T-cell (primary cell): ENCODE measurements at places on chromosomes 1 and 21.
A peak's percentile ranks its signal among the peaks of the same experiment; 100 is the strongest.

- no peak for DNase-seq
Observed at GRCh38 chr1:72357411-72357810, 75.1 kb upstream of the NEGR1 start.

DNA sequence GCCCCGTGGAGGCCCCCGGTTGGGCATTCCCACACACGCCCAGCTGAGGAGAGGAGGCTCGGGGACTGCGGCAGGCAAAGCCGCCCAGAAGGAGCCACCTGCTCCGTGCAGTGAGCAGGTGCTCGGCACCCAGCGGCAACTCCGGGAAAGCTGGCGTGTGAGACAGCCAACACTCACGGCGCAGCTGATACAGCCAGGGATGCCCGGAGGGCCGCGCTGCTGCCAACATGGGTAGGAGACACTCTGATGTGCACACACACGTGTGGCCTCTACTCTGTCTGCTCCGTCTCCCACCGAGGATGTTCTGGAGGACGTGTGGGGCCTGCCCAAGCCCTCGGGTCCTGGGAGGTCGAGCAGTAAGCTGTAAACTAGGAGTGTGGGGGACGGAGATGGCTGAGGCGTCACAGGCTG lies 12.9 kb downstream of the MORN1 start:
- no peak for DNase-seq

DNA sequence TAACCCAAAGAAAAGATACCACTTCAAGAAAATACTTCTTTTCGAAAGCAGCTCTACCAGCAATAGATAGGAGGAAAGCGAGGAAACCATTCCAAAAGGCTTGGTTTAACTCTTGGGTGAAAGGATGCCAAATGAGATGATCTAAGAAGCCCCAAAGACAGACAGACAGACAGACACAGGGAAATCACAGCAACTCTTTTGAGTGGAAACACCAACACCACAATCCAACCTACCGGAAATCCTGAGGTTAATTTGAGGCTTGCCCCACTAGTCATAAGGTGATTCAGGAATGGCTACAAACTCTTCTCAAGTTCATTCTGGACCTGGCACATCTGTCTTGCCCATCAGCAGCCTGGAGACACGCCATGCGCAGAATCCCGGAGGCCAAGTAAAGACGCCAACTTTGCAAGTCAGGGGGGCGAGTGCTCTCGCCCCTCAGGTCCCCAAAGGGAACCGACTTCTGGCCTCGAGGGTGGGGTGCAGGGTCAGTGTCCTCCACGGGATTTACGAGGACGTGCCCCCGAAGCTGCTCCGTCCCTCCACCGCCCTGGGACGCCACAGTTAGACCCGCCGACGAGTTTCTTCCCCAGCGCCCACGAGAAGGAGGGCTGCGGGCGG lies 778 bp downstream of the EVI5 start:
- DNase-seq: no peak

GRCh38 chr1:234768171-234768568 lies 158.2 kb upstream of the IRF2BP2 start:
- no peak for DNase-seq

GRCh38 chr1:208190784-208191183 lies 53.4 kb downstream of the PLXNA2 start:
- DNase-seq: no peak

DNA sequence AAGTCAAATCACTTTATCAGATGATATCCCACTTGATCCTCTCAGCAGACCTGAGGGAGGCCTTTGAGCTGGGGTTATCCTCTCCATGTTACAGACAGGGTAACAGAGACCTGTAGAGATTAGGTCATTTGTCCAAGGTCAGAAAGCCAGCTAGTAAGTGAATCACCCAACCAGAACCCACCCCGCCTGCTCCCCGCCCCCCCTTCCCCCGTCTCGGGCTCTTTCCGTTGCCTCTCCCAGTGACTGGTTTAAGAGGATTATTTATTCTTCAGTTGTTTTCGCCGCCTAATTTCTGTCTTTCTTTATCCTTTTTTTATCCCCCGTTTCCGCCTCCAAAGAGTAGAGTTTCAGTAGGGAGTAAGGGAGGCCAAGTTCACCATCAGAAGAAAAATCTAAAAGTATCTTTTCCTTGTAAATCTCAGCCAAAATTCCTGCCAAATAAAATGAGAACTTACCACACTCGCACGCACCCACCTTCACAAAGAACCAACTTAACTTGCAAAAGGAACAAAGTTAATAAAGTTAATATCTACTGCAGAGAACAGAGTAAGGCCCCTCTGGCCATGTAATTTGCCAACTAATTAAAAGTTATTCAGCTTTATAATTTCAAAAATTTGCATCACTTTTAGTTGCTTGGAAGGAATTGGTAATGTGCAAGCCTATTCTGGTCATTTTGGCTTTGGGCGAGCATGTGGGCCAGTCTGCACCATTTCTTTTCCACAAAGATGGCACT lies 76.8 kb upstream of the TRABD2B start:
- DNase-seq: no peak

- DNase-seq: no peak
Observed at GRCh38 chr21:45515241-45516061, 26.8 kb downstream of the SLC19A1 start.

- DNase-seq: no peak
Observed at GRCh38 chr1:94686882-94687281, 133.3 kb upstream of the SLC44A3 start.

GRCh38 chr21:28280611-28281010 lies 712.1 kb downstream of the LTN1 start:
- DNase-seq: no peak

DNA sequence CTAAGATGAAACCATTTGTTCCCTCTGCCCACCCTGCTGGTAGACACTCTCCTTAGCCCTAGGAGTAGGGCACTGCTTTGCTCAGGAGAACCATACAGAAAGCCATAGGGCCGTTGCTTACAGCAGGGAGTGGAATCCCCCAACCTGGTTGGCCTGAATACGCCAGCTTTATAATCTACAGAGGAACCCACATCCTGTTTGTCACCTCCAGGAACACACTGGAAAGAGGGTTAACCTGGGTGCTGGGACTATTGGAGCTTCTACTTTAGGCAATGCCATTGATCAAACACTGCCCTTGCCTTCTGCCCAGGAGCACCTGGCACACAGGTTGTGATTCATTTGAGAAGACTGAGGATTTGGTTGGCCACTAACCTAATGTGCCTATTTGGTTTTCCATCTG lies 124.8 kb downstream of the TNR start:
- DNase-seq: no peak

GRCh38 chr1:224090116-224090515 lies 23.8 kb upstream of the FBXO28 start:
- no peak for DNase-seq

GRCh38 chr1:114341856-114342255 lies 169.1 kb downstream of the TRIM33 start:
- no peak for DNase-seq

DNA sequence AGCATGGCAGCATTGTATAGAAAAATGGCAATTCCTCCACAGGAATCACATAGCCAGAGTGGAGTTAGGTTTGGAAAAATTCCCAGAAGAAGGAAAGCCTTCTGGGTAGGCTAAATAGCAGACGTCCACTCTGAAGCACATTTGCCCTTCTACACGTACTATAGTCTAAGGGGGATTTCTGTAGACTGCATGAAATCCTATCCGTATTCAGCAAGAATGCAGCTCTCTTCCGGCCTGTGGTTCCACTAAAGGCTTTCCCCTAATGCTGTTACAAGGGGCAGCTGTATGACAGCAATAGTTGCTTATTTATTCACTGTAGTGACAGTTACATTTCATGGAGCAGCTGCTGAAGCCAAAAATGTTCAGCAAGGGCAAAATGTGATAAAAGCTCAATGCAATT lies 263.6 kb downstream of the RWDD3 start:
- no peak for DNase-seq

GRCh38 chr21:44944596-44944995 lies 4.8 kb downstream of the SLX9 start:
- no peak for DNase-seq

GRCh38 chr1:112508278-112509004 lies at the start of gene WNT2B:
Gene WNT2B, plus strand, starts transcription at chr1:112508965. Its CDS starts 298 bp downstream, at chr1:112509263.
- DNase-seq: peak; percentile 52

- DNase-seq: no peak
Observed at GRCh38 chr21:35323947-35324346, 274.8 kb upstream of the RUNX1 start.

DNA sequence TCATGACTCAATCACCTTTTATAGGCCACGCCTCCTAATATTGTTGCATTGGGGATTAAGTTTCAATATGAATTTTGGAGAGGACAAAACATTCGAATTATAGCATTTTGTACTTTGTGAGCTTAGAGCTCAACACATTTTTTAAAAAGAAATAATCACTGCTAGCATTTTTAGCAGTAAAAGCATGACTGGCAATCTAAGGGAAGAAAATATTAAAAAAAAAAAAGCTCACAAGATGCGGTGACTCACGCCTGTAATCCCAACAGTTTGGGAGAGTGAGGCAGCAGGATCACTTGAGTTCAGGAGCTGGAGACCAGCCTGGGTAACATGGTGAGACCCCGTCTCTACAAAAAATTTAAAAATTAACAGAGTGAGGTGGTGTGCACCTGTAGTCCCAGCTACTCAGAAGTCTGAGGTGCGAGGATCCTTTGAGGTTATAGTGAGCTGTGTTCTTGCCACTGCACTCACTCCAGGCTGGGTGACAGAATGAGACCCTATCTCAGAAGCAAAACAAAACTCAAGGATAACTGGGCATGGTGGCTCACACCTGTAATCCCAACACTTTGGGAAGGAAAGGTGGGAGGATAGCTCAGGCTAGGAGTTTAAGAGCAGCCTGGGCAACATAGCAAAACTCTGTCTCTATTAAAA lies 28.8 kb upstream of the DIPK1A start:
- DNase-seq: no peak

GRCh38 chr1:106465666-106466065 lies 590.8 kb upstream of the PRMT6 start:
- DNase-seq: no peak

DNA sequence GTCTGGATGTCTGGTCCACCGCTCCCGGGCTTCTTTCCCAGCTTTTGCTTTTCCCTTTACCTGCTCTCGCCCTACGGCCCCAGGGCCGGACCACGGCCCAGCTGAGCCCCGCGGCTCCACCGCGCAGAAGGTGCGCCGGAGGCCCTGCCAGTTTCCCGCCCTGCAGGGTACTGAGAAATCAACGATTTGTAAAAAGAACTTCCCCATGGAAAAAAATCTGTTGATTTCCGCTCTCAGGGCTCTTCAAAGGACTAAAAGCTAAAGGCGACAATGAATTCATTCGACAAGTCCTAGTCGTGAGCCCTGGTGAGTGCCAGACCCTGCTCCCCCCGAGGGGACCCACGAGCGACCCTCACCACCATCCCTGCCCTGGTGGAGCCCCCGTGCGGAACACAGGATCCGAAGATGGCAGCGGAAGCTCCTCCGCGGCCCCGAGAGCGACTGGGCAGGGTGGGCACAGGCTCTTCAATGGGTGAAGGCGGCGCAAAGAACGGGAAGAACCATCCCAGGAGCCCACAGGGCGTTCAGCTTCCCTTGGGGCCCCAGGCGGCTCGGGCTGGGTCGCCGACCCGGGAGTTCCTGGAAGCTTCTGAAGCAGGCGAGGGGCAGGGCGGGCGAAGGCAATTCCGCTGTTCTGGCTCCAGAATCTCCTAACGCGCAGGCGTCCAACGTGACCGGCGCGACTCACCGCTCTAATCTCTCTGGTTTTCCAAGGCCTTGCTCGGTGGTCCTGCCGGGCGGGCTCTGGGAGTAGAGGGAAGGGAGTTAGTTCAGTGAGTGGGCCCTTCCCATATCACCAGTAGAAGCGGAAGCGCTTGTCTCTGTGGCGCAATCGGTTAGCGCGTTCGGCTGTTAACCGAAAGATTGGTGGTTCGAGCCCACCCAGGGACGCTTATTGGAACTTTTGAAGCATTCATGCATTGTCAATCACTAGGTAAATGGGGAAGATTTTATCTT lies 6.6 kb upstream of the RNU1-2 start:
- DNase-seq: peak; percentile 52

- DNase-seq: no peak
Observed at GRCh38 chr1:34683616-34684015, 71.2 kb upstream of the GJB5 start.

GRCh38 chr1:184166485-184166884 lies 115.0 kb downstream of the TSEN15 start:
- no peak for DNase-seq

DNA sequence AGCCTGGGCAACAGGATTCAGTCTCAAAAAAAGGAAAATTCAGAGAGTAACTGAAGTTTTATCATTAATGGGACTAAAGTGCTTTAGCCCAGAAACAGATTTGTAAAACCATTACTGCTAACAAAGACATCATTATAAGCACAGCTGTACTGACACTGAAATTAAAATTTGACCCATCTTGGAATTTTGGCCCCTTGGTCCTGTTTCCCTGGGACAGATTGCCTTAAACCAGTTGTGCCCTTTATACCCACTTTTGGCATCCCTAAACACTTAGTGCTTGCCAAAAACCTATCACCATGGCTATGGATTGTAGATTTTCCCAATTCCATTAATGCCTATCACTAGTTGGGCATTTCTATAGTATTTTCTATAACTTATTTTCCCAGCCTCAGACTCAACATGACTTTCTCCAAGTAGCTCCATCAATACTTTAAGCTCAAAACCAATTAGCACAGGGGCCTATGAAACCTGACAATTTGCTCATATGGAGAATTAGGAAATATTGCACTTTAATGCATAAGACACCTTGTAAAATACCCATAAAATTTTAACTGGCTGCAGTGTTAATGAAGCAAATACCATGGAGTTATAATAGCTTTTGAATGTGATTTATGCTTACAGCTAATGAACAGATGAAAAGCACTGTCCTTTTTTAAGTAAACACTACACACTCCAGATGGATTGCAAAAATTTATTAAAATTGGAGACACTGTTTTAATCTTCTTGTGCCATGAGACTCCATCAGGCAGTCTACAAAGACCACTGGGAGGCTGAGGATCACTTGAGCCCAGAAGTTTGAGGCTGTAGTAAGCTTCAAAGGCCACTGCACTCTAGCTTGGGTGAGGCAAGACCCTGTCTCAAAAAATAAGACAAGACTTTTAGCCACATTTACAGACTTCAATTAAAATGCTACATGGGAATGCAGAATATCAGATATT lies 4.3 kb downstream of the GAS5 start:
- no peak for DNase-seq

DNA sequence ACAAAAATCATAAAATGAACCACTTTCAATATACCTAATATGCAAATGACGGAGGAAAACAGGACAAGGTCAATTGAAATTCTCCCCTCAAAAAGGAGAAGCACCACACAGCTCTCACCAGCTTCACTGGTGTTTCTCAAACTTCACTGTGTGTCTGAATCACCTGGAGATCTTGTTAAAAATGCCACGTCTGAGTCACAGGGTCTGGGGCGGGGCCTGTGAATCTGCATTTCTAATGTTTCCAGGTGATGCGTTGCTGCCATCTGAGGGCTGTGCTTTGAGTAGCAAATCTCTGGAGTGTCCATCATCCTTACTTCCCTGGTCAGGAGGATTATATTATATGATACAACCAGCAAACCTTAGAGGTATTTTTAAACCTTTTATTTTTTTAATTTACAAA lies 9.0 kb downstream of the CLDN19 start:
- DNase-seq: no peak

GRCh38 chr1:171965777-171966176 lies 124.5 kb downstream of the DNM3 start:
- DNase-seq: no peak
